Activated T-cell treated with anti-CD3 and anti-CD28 coated beads, Interleukin-2, amount 50 U/mL, for 72 hours (primary cell): ENCODE measurements at places on chromosomes 11 and 22. TPM values are rescaled to one million over a fixed set of nuclear protein-coding genes. Genes with fewer than 3 reads are reported as not detected.

CCDC73 gene
- total RNA-seq: not detected

DNA sequence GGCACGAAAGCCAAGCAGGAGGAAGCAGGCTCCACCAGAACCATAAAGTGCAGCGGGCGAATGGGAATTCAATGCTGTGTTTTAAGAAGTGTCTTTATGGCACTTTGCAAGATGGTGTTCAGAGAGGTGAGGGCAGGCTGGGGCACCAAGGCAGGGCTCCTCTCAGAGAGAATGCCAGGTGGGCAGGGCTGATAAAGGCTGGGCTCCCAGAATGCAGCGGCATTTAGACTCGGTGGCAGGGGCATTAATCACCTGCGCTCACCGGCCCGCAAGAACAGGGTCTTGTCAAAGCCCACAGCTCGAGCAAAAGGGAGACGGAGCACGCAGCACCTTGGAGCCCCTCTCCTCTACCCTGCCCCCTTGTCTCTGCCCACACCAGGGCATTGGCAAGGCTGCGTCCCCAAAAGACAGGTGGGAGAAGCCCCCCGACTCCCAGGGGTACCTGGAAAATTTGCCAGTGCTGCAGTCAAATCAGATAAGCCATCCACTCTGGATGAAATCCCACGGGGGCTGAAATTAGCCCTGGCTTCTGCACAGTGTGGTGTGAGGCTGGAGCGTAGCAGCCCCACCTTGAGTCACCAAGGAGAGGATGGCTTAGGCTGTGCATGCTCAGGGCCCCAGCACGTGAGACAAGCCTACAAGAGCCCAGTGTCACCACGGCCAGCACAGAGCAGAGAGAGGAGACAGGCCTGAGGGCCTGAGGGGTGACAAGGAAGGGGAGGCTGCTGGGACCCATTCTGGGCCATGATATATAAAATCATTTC is 8.1 kb downstream of the MACROD1 start:
- H3K36me3 ChIP-seq: no peaks in the 10 kb centered on the region
- H3K27me3 ChIP-seq: no peaks in the 10 kb centered on the region
- no peak overlapping the region for H3K4me3 ChIP-seq
- H3K27ac ChIP-seq: no peak overlapping the region

RBMXL2 gene
- not detected for total RNA-seq

GRCh38 chr11:77039491-77040400 is 5.5 kb downstream of the B3GNT6 start:
- no peak overlapping the region for H3K27ac ChIP-seq
- peak; percentile 37 for DNase-seq
- H3K36me3 ChIP-seq: no peaks in the 10 kb centered on the region
- peaks cover 57% of the 10 kb centered on the region for H3K27me3 ChIP-seq
- peak overlapping the region; percentile 41 for H3K4me3 ChIP-seq

MMP7 gene
- total RNA-seq: not detected

DNA sequence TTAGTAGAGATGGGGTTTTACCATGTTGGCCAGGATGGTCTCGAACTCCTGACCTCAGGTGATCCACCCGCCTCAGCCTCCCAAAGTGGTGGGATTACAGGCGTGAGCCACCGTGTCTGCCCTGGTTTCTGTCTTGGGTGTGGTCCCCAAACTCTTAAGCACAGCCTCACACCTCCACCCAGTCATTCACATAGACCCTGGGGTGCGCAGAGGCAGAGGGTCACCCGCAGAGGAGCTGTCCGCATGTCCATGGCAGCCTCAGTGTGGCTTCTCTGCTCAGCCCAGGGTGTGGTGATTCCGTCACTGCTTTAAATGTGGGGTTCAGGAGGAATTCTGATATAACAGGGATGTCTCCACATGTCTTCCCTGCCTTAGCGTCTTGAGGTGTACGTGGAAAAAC is 48.5 kb upstream of the PRODH start:
- no peak overlapping the region for H3K27ac ChIP-seq
- DNase-seq: no peak
- no peaks in the 10 kb centered on the region for H3K27me3 ChIP-seq

- DNase-seq: no peak
- no peak overlapping the region for H3K4me3 ChIP-seq
- H3K27me3 ChIP-seq: no peaks in the 10 kb centered on the region
- H3K36me3 ChIP-seq: no peaks in the 10 kb centered on the region
Observed at GRCh38 chr11:103928040-103928801, 108.2 kb upstream of the DDI1 start.

- no peak overlapping the region for H3K4me3 ChIP-seq
- H3K4me1 ChIP-seq: peaks cover 20% of the 10 kb centered on the region
- no peak for DNase-seq
Observed at GRCh38 chr11:75578977-75579376, 16.9 kb downstream of the SERPINH1 start.

DNA sequence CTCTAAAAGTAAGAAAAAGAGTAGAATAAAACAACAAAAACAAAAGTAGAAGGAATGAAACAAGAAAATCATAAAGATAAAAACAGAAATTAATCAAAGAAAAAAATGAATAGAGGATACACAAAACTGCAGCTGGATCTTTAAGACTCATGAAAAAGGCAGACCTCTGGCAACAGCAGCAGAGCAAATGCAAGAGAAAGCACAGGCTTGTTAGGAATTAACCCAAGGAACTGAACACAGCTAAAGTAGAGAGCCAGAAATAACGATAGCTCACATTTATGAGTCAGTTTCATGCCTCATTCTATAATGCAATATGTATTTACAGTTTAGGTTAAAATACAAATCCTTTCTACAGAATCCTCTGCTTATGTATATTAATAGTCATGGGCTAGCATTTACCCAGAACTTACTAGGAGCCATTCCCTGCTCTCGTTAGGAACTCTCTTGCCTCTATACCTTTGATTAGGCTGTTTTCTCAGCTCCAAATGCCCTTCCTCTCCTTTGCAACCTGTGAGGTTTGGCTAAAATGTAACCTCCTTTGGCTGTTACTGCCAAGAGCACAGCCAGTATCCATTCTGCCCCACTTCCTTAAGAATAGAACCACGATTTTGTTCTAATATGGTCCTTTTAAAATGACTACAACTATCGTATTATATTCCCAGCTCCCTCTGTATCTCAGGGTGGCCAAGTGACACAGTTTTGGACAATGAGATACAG is 38.3 kb upstream of the NFAM1 start:
- no peaks in the 10 kb centered on the region for H3K36me3 ChIP-seq
- H3K4me3 ChIP-seq: no peak overlapping the region
- no peaks in the 10 kb centered on the region for H3K27me3 ChIP-seq
- H3K4me1 ChIP-seq: no peaks in the 10 kb centered on the region
- H3K27ac ChIP-seq: no peak overlapping the region

GRCh38 chr11:65454311-65454695 is 31.7 kb downstream of the NEAT1 start:
- peaks cover 2% of the 10 kb centered on the region for H3K36me3 ChIP-seq
- DNase-seq: no peak
- peak overlapping the region; percentile 96 for H3K4me3 ChIP-seq
- peaks cover 47% of the 10 kb centered on the region for H3K4me1 ChIP-seq

DNA sequence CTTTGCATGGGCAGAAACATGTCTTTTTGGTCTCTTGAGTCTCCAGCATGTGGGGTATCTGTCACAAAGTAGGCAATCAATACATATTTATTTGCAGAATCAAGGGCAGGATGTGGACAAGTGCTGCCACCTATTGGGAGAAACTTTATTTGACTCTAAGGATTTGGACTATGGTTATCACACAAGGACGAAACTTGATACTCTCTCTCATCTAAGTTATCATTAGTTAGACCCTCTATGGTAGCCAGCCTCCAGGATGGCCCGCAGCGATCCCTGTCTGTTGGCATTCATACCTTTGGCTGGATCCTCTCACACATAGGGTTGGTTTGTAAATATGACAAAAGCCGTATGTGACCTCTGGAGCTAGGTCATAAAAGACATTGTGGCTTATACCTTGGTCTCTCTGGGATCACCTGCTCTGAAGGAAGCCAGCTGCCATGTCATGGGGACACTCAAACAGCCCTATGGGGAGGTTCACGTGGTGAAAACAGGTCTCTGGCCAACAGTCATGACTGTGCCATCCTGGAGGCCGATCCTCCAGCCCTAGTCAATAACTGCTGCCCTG is 1.1 kb upstream of the FBXO7 start:
- H3K27me3 ChIP-seq: no peaks in the 10 kb centered on the region
- peak overlapping the region; percentile 95 for H3K4me3 ChIP-seq
- H3K27ac ChIP-seq: peak overlapping the region; percentile 84
- no peaks in the 10 kb centered on the region for H3K36me3 ChIP-seq
- H3K4me1 ChIP-seq: peaks cover 17% of the 10 kb centered on the region

GAL3ST1 gene
- total RNA-seq: 1.1 TPM

GRCh38 chr11:46414466-46414796 is 22.9 kb upstream of the CHRM4 start:
- H3K27me3 ChIP-seq: no peaks in the 10 kb centered on the region
- DNase-seq: no peak
- peaks cover 22% of the 10 kb centered on the region for H3K4me1 ChIP-seq
- H3K36me3 ChIP-seq: no peaks in the 10 kb centered on the region
- no peak overlapping the region for H3K27ac ChIP-seq

GRCh38 chr11:117570701-117571100 is 226.3 kb downstream of the DSCAML1 start:
- no peaks in the 10 kb centered on the region for H3K36me3 ChIP-seq
- no peaks in the 10 kb centered on the region for H3K4me1 ChIP-seq
- H3K27ac ChIP-seq: no peak overlapping the region
- peaks cover 6% of the 10 kb centered on the region for H3K27me3 ChIP-seq

NXPE1 gene
- total RNA-seq: not detected

INPP5J gene
- total RNA-seq: 0.29 TPM

GRCh38 chr11:122101625-122102291 is 14.3 kb downstream of the BLID start:
- peaks cover 7% of the 10 kb centered on the region for H3K4me1 ChIP-seq
- H3K27me3 ChIP-seq: peaks cover 15% of the 10 kb centered on the region
- no peaks in the 10 kb centered on the region for H3K36me3 ChIP-seq
- DNase-seq: no peak

POLR3H gene
- total RNA-seq: 11.6 TPM

GRCh38 chr11:70953720-70954119 is 298.7 kb downstream of the SHANK2 start:
- H3K4me1 ChIP-seq: no peaks in the 10 kb centered on the region
- no peaks in the 10 kb centered on the region for H3K27me3 ChIP-seq

HEPHL1 gene
- not detected for total RNA-seq

DNA sequence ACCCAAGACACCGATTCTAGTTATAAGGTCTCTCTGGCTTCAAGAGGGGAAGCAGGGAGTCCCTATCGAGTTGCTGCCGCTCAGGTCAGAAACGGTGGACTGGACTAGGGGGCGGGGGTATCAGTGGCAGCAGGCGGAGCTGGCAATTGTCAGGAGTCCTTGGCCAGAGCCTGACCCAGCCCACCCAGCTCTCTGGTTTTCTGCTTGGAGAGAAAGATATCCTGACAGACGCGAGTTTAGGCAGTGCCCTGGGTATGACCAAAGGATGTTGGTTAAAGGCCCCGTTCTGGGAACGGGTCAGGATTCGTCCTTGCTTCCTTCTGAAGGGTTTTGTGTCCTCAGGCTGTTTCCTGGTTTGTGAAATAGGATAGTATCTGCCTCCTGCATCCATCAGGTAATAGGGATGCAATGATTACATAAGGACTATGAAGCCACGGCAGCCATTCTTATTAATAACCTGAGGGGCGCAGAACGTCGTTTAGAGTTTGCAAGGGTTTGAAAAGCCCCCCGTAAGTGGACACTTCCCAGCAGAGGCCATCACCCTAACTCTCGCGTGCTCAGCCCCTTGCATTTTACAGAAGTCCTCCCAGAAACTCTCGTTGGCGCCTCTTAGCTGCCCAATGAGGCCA is 700 bp upstream of the DEPDC5 start:
- peak overlapping the region; percentile 84 for H3K27ac ChIP-seq
- peaks cover 3% of the 10 kb centered on the region for H3K36me3 ChIP-seq
- no peaks in the 10 kb centered on the region for H3K27me3 ChIP-seq
- H3K4me3 ChIP-seq: peak overlapping the region; percentile 93
- peak; percentile 10 for DNase-seq

DNA sequence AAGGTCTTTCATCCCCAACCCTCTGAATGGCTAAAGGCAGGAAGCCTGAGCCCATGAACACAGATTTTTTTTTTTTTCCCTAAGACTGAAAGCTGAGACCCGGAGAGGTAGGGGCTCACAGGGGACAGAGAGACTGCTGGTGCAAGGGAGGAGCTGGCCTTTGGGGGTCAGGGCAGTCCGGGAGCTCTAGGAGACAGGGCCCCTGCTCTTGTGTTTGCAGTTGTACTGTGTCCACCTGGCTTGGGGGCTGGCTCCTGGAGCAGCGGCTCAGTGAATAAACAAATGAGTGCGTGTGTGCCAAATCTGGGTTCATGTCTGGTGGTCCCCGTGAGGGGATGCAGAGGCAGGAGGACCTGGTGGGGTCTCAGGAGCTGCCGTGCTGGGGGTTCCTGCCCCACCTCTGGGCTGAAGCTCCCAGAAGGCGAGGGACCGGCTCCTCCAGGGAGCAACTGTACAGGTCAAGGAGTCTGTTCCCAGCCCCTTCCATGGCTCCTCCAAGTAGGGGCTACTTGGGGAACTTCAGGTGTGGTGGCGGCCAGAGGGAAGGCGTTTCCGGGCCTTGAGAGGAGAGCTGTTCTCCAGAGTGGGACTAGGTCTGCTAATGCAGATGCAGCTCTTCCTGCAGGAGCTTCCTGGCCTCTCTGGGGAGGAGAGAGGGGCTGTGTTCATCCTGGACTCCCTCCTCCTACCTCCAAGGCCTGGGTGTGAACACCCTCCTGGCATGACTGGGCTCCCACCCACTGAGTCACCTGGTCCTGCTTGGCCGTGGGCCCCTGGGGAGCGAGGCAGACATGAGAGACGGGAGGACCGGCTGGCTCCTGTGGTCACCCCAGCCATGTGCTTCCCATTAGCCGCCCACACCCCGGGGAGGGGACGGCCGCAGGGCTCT is 57.6 kb downstream of the FBXO7 start:
- no peaks in the 10 kb centered on the region for H3K4me1 ChIP-seq
- H3K27me3 ChIP-seq: peaks cover 7% of the 10 kb centered on the region
- H3K4me3 ChIP-seq: no peak overlapping the region
- H3K36me3 ChIP-seq: no peaks in the 10 kb centered on the region
- DNase-seq: no peak
